AG04449 (cell line): ENCODE measurements at places on chromosomes 1 and 21.

DNA sequence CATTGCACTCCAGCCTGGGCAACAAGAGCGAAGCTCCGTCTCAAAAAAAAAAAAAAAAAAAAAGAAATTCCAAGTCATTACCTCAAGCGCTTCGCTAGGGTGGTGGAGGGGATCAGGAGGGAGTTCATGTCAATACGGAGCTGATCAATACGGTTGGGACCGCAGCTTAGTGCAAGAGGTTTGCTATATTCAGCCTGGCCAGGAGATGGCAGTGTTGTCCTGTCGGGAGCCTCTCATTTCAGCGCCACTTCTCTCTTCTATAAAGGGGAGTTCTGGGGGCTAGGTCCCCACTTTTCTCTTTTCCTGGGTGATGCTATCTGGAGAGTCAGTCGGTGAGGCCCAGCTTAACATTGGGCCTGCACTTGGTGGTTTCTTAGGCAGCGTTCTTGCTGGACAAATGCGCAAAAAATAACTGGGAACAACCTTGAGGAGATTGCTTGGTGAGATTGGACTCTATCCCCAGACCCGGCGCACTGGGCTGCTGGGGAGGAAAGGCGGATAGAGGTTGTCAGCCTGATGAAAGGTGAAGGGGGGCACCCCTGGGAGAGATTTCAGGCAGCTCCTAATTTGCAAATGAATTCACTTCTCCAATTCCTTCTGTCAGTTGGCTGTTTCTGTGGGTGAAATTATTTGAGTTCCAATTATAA, 40.4 kb downstream of the KIAA0040 start:
- DNase-seq, result no peak

GRCh38 chr1:50873458-50874187, 86.4 kb downstream of the FAF1 start:
- no peak for DNase-seq

DNA sequence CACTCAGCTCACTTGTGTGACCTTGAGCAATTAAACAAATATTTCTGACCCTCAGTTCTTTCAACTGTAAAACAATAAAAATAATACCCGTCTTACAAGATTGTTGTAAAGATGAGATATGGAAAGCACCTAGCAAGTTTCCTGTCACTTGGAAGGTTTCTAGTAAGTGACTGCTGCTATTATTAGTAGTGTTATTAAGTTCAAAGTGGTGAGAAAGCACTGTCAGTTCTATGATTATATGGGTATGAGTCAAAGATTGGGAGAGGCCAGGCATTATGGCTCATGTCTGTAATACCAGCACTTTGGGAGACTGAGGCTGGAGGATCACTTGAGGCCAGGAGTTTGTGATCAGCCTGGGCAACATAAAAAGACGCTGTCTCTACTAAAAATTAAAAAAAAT, 145.4 kb downstream of the C1orf21 start:
- no peak for DNase-seq

DNA sequence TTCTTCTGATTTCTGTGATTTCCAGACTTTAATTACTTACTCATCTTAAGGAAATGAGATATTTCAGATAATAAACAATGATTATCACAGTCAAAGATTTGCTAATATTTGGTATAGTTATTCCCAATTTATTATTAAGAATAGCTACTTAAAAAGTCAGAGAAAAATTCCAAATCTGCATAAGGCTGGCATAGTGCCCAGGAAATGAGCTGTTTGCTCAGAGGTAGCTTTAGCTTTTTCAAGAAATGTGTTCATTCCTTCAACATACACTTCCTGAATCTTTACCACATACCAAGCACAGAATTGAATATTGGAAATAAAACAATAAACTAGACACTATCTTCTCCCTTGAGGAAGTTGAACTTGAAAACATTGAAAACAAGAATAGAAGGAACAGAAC, 44.3 kb upstream of the KCNK1 start:
- DNase-seq, result no peak

DNA sequence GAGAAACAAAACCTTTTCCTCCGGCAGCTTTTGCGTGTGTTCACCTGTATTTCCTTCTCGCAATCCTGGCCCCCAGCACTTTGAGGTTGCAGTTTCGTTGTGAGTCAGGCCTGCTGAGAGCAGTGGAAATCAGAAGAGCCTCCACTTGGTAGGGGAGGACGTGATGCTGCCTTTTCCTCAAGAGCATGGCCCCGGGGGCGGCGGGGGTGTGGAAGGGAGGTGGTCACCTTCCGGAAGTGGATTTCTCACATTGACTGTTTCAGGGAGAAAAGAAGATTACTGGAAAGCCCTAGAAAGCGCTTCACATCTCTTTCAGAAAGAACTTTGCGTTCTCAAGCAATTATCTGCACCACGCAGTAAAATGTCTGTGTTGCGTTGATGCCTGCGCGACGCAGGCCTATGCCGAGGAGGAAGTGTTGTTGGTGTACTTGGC, 12.2 kb upstream of the IL10 start:
- no peak for DNase-seq

GRCh38 chr21:38938343-38938742, 132.6 kb downstream of the ETS2 start:
- no peak for DNase-seq

DNA sequence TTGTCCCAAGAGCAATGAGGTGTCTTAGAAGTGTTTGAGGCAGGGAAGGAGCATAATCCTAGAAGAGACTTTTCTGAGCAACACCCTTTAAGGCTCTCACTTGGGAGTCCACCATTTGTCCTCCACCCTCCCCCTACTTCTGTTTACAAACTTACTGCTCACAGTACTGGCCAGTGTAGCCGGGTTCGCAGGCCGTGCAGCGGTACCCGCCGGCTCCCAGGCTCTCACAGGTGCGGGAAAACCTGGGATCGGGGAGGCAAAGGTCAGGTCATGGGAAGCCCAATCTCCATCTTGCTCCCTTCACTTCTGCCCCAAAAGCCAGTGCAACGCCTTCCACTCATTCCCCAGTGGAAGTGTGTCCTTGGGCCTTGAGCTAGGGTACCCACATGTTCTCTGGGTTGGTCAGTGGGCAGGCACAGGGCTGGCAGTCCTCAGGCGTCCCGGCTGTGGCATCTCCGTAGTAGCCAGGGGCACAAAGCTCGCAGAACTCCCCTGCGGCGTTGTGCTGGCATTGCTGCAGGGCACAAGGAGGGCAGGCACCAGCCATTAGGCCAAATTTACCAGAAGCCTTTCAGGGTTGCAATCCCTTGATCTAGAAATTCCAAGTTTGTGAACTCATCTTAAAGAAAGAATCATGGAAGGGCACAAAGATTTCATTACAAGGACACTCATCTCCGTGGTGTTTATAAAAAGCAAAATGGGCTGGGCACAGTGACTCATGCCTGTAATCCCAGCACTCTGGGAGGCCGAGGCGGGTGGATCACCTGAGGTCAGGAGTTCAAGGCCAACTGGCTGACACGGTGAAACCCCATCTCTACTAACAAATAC, 49.8 kb downstream of the LDLRAD2 start:
- DNase-seq, result peak; percentile 33

GRCh38 chr1:115839679-115840237, 1.2 kb downstream of the NHLH2 start:
- no peak for DNase-seq

- no peak for DNase-seq
Observed at GRCh38 chr1:53580009-53580400, 120.8 kb downstream of the DMRTB1 start.

DNA sequence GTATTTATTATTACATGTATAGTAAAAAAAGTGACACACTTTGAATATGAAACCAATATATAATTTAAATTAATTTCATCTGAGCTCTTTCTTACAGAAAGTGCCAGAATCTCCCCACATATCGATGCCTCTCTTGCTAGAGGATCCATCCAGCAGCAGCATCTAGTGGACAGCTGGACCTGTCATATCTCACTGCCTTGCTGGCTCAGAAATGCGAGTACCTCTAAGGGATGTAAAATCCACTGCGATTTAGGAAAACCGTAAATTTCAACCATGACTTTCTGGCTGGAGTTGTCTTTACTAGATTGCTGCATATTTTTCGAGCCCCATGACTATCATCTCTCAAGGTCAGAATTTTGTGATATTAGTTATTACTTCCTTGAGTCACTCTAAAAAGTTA, 333.8 kb downstream of the NEGR1 start:
- no peak for DNase-seq

GRCh38 chr1:41874151-41874719, 44.5 kb downstream of the HIVEP3 start:
- DNase-seq, result no peak

DNA sequence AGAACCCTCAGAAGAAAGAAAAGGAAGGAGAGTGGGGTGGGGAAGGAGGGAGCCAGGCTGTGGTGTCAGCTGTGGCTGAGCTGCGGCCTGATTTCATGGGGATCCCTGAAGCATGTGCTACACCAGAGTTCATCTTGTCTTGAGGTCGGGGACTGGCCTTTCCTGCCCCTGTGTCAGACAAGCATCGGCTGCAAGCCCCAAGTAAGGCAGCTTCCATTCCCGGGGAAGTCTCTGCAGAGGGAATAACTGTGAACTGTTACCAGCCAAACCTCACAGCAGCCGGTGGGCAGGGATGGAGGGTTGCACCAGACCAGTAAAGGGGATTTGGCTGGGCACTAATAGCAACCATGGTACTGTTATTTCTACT, 35.7 kb upstream of the BTG2 start:
- DNase-seq, result no peak

- DNase-seq, result no peak
Observed at GRCh38 chr1:81437213-81437612, 363.5 kb upstream of the ADGRL2 start.

- no peak for DNase-seq
Observed at GRCh38 chr1:206761159-206761768, 9.3 kb upstream of the IL19 start.

GRCh38 chr1:19074902-19075721, 118.6 kb upstream of the IFFO2 start:
- DNase-seq, result no peak

- no peak for DNase-seq
Observed at GRCh38 chr1:91611483-91611917, 110.8 kb downstream of the CDC7 start.
